ENCODE measurements at places on chromosomes 6 and 20.

GRCh38 chr6:101605426-101605825 lies 211.9 kb downstream of the GRIK2 start:
- no peak for DNase-seq
- H3K27ac ChIP-seq, result no peak overlapping the region
- H3K4me3 ChIP-seq, result no peak overlapping the region
- H3K36me3 ChIP-seq, result no peaks in the 10 kb centered on the region
- no peaks in the 10 kb centered on the region for H3K27me3 ChIP-seq

GRCh38 chr6:52546678-52547077 lies 30.2 kb downstream of the TRAM2 start:
- H3K27ac ChIP-seq, result no peak overlapping the region
- H3K4me3 ChIP-seq, result no peak overlapping the region
- no peaks in the 10 kb centered on the region for H3K27me3 ChIP-seq

DNA sequence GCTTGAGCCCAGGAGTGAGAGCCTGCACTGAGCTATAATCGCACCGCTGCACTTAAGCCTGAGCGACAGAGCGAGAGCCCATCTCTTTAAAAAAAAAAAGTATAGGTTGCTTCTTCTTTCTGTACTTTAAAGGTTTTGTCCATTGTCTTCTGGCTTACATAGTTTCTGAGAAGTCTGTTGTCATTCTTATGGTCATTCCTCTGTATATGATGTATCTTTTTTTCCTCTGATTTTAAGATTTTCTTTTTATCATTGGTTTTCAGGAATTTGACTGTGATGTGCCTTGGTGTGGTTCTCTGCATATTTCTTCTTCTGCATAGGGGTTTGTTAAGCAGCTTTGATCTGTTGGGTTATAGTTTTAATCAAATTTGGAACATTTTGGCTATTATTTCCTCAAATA lies 29.1 kb downstream of the QRSL1 start:
- peaks cover 2% of the 10 kb centered on the region for H3K4me1 ChIP-seq
- no peak overlapping the region for H3K27ac ChIP-seq
- H3K4me3 ChIP-seq, result no peak overlapping the region

DNA sequence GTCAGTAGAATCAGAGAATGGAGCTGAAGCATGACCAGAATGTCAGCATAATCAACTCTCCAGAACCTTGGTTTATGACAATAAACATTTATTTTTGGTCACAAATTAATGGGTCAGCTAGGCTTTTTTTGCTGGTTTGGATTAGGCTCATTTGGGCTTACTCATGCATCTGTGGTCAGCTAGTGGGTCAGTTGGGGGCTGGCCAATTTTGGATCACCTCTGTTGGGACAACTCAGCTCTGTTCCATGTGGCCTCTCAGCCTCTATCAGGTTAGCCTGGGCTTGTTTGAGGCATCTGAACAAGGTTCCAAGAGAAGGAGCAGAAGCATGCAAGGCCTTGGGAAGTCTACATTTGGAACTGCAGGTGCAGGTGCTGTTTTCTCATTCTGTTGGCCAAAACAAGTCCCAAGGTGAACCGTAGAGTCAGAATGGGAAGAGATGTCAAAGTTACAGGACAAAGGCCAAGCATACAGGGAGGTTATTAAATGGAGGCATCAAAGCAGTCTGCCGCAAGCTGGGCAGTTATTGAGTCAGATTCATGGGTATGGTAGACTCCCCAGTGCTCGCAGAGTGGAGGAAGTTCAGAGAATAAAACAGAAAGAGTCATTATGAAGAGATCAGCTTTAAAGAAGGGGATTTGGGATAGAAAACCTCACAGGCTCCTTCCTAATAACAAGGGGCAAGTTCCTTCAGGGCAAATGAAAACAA lies 173.0 kb downstream of the PLCB4 start:
- no peaks in the 10 kb centered on the region for H3K4me1 ChIP-seq
- no peaks in the 10 kb centered on the region for H3K36me3 ChIP-seq
- no peak for DNase-seq
- H3K27ac ChIP-seq, result no peak overlapping the region
- no peaks in the 10 kb centered on the region for H3K27me3 ChIP-seq
- H3K4me3 ChIP-seq, result no peak overlapping the region

- no peak overlapping the region for H3K27ac ChIP-seq
- no peak for DNase-seq
- no peaks in the 10 kb centered on the region for H3K36me3 ChIP-seq
Measured at GRCh38 chr6:45631396-45631795, 253.7 kb upstream of the SUPT3H start.

DNA sequence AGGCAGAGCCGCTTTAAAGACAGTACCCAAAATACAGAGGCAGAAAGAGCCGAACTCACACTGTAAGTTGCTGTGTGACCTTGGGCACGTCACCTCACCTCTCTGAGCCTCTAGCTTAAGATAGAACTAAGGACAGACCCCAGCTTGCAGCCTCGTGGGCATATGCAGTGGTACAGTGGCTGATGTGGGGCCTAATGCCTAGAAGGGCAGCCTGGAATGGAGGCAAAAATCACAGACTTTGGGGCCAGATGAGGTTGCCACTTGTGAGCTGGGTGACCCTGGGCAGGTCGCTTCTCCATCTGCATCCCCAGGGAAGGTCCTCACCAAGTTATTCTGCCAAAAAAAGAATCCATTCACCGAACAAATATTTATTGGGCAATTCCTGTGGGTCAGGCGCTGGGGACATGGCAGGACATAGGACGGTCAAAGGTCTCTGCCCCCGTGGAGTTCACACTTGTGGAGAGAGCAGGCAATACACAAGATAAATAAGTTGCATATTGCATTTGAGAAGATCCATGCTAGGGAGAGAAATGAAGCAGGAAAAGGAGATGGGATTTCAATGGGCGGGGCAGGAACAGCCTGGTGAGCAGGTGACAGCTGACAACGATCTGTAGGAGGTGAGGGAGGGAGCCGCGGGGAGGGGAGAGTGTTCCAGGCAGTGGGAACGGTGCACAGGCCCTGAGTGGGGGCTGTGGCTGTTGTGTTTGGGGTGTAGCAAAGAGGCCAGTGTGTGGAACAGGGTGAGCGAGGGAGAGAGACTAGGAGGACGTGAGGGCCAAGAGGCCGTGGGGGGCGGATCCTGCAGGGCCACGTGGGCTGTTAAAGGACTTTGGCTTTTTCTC lies 115.2 kb downstream of the CEBPB start:
- H3K36me3 ChIP-seq, result no peaks in the 10 kb centered on the region
- H3K4me3 ChIP-seq, result no peak overlapping the region
- no peak overlapping the region for H3K27ac ChIP-seq
